ENCODE measurements at places on chromosomes 7 and 10. TPM values are rescaled to one million over a fixed set of nuclear protein-coding genes. Genes with fewer than 3 reads are reported as not detected.

- DNase-seq: no peak
These were observed 23.4 kb downstream of the ZPBP start for GRCh38 chr7:50069613-50070012.

DNA sequence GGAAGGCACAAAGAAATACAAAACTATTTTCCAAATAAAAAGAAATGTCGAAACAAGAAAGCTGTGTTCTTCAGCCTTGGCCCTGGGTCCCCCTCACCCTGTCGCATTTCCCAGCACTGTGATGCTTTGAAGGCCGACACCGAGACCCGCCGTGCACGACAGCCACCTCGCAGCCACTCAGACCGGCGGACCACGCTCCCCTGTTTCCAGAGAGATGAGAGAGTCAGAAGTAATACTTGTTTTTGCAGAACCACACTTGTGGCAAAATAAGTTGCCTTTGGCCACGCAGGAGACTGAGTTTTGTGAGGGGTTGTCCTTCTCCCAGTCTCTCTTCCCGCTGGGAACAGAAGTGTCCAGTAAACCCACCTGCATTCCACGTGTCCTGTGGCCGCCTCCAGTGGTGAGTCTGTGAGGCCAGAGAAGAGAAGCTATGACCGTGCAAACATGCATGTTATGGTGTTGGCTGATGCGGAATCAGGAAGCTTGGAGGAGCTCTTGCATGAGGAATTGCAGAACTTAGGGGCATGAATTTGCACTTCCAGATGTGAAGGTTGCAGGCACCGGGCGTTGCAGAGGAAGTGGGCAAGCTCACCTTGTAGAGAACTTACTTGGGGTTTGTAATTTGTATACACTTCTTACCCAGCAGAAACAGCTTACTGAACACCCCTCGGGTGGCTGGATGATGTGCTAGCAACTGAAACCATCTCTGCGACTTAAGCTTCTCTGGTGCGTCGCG is 194.5 kb downstream of the EBF3 start:
- DNase-seq: no peak

- no peak for DNase-seq
These were observed 6.9 kb upstream of the GGCT start for GRCh38 chr7:30511494-30511893.

- DNase-seq: no peak
These were observed 292.8 kb downstream of the SFMBT2 start for GRCh38 chr10:7117806-7118674.

DNA sequence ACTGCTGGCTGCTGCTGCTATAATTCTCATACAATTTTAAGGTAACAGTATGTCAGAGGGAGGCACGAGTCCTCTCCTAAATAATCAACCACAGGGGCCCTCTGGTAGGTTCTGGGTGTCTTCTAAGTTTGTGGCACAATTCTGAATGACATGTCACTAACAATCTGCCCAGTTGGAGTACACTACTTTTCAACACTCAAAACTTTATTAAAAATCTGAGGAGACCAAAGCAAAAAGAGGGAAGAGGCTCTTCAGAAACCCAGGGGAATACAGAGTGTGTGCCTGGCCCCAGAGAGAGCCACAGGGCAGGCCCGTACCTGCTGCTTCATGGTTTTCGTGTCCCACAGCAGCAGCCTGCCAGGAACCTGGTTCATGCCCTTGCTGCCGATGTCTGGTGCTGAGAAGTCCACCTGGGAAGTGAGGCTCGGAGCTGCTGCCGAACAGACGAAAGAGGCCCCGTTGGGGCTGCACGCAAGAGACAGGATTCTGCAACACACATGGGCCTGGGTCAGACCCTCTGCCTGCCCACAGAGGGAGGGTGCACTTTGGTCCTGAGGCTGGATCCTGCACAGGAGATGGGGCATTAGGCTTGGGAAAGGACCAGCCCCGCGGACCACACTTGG is 18.3 kb downstream of the WDR91 start:
- DNase-seq: no peak

- DNase-seq: no peak
These were observed 1239.2 kb downstream of the REEP3 start for GRCh38 chr10:64760371-64760770.

DNA sequence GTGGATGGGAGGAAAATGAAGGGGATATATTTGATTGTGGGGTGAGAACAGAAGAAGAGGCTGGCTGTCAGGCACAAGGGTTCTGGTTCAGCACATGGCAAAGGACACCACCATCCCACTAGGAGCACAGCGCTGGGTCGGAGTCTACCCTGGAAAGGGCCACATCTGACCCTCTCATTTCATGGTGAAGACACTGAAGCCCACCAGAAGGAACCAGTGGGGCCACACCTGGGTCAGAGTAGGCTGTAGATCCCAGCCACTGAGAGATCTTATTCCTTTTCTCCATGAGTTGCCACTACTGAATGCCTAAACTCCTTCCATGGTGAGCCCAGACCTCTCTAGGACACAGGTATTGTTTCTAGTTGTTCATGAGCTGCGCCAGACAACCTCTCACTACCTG is 25.8 kb downstream of the SFTPD start:
- no peak for DNase-seq

Gene C7orf57
- total RNA-seq: not detected

- no peak for DNase-seq
These were observed 35.1 kb upstream of the SAMD8 start for GRCh38 chr10:75076348-75076747.

- no peak for DNase-seq
These were observed 107.3 kb downstream of the NRCAM start for GRCh38 chr7:108348913-108349312.

DNA sequence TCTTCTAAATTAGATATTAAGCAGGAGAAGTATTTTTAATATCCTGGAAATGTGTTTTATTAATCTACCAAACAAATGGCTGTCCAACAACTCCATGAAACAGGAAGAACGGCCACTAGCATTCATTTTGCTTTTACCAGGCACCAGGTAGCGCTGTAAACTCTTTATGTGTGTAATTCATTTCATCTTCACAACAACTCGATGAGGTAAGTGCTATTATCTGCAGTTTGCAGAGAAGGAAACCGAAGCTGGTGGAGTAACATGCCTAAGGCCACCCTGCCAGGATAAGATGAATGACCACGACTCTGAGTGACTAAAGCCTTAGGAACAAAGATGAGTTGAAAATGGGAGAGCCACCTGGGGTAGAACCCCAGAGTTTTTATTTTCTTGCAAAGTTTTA is 101.2 kb downstream of the KIAA1217 start:
- DNase-seq: no peak

- DNase-seq: no peak
These were observed 93.4 kb upstream of the FGL2 start for GRCh38 chr7:77293046-77293445.

- no peak for DNase-seq
These were observed 3.1 kb upstream of the BRI3 start for GRCh38 chr7:98278408-98278807.

DNA sequence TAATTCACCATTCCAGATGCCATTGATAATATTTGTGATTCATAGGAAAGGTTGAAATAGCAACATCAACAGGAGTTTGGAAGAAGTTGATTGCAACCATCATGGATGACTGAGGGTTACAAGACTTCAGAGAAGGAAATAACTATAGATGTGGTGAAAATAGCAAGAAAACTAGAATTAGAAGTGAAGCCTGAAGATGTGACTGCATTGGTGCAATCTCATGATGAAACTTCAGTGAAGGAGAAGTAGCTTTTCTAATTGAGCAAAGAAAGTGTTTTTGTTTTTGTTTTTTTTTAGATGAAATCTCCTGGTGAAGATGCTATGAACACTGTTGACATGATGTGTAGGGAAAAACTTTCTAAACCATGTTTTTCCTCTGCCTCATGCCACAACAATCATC is 18.7 kb upstream of the CD36 start:
- no peak for DNase-seq

Gene ZKSCAN1
- 14.5 TPM for total RNA-seq

Gene CCL24
- total RNA-seq: not detected

Gene MRC1
- not detected for total RNA-seq

DNA sequence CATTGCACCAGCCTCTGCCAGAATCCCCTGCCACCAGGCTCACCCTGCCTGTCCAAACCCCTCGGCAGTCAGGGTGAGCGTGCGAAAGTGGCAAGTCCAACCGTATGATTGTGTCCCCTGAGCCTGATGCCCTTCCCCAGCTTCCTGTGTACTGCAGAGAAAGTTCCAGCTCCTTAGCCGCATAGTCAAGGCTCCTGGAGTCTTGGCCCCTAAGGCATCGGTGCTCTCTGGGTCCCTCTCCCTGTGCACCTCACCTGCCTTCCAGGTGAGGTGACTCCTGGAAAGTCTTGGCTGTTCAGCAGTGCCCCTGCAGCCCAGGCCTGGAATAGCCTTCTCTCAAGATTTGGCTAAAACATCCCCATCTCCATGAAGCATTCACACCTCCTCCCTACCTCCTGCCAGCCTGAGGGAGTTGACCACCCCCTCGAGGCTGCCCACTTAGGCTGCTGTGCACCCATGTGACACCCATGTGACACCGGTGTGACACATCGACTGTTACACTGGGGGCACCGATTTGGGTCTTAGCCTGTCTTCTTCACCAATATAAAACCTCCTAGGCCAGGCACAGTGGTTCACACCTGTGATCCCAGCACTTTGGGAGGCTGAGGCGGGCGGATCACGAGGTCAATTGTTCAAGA is 56.1 kb upstream of the ELN start:
- DNase-seq: no peak

Measured in MG63 (cell line).